AG09319 (cell line): ENCODE measurements at places on chromosomes 5 and 9.

- DNase-seq, result peak; percentile 76
Measured at GRCh38 chr5:8905021-8905420, 640.9 kb downstream of the SEMA5A start.

- no peak for DNase-seq
Measured at GRCh38 chr5:1331861-1332405, 13.0 kb downstream of the CLPTM1L start.

DNA sequence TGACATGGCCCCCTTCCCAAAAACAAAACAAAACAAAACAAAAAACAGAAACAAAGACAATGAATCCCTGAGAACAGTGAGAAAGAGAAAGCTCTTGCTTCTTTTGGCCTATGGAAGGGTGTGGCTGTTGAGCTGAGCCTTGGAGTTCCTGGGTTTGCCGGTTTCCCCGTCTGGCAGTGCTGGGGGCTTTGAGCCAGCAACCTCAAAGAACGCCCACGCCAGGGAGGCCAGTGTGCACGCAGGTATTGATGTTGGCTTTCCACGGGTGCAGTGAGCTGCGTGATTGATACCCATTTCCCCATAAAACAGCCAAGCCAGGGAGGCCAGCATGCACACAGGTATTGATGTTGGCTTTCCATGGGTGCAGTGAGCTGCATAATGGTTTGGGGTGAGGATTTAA is 8.3 kb upstream of the LCN1 start:
- DNase-seq, result no peak

DNA sequence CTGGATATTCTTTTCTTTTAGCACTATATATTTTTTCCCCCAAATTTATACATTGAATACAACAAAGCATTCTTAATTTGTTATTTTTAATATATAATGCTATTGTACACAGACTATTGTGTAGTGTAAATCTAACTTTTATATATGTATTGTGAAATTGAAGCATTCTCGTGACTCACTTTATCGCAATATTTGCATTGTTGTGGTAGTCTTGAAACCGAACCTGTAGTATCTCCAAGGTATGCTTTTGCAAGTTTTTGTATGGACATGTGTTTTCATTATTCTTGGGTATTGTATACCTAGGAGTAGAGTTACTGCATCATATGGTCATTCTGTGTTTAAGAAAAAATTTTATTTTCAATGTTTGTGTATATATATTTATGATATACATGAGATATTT is 49.6 kb downstream of the NSD1 start:
- no peak for DNase-seq

DNA sequence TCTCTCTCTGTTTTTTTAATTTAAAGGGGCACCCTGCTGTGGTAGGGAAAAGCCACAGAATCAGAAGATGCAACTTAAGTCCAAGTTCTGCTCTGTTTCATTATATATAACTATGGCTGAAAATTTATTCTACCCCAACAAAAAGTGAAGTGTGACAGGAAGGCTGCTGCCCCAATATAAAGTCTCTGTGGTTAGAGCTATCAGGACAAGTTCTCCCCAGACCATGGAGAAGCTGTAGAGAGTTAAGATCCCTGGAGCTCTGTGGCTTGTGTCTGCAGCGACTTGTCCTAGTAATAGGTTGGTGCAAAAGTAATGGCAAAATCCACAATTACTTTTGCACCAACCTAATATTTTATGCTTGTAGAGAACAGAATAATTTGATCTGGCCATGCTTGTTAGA is 250.9 kb downstream of the PSAT1 start:
- no peak for DNase-seq

DNA sequence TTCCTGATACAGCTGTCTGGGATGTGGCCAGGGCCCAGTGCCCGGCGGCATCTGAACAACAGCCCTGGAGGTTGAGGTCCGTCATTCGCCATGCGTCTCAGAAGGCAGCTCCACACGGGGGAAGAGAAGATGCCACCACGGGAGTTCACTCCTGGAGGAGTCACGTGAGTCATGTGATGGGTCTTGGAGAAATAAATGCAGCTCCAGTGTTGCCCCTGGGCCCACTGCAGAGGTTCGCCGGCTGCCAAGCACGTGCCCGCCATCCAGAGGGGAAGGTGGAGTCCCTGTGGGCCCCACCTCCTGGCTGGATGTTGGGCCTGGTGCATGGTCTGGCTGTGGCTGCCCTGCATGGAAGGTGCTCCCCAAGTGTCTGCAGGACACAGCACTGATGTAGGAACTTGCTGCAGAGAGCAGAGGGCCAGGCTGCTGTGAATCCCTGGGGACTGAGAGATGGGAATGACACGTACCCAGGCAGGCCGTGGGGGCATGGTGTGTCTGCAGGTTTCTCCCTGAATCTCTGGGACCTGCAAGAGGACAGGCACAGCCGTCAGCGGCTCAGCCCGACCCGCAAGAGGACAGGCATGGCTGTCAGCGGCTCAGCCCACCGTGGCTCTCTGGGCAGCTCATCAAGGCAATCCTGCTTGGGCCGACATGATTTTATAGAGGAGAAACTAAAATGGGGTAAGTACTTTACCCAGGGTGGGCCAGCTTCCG is 418.3 kb upstream of the IRX4 start:
- DNase-seq, result no peak

DNA sequence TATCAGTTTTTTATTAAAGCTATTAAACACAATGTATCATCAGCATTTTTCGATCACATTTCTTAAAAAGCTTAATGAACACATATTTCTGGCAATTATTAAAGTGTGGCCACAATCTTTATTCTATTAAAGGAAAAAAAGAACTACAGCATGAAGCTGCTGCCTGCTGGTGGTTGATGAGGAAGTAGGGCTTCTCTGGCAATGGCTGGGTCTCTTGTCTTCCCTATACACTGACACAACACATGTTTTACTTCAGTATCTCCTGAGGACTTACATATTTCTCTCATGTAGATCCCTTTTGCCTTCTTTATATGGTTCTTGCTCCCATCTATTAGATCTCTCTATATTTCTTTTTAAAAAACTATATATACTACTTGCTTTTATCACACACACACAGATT is 590.7 kb downstream of the RAB3C start:
- DNase-seq, result no peak

DNA sequence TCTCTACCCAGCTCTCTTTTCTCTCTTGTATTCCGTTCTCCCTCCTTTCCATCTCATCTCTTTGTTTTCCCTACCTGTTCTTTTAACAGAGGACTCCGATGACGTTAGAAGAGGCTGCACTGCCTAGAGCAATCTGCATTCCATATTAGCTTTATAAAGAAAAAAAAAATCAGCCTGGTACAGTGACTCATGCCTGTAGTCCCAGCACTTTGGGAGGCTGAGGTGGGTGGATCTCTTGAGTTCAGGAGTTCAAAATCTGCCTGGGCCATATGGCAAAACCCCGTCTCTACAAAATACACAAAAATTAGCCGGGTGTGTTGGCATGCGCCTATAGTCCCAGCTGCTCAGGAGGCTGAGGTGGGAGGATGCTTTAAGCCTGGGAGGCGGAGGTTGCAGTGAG is 49.0 kb downstream of the DAPK1 start:
- no peak for DNase-seq

DNA sequence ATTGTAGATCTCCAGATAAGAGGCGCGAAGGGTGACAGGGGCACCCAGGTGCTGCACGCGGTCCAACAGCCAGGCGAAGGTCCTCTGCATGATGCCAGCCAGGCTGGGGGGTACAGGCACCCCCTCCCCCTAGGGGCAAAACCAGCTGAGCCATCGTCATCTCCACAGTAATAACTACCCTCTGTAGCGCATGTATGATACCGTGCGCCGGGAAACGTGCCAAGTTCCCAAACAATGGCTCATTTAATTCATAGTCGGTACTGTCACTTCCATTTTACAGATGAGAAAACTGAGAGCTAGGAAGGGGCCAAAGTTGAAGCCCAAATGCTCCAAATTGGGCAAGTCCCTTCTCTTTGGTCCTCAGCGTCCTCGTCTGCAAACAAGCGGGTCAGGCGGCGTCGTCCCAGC is 1.5 kb downstream of the KIF12 start:
- DNase-seq, result no peak
